Stimulated activated CD8-positive, alpha-beta memory T cell treated with anti-CD3 and anti-CD28 coated beads, Interleukin-4, amount 100 ng/mL, for 48 hours (primary cell): ENCODE measurements at places on chromosomes 7 and 10.
A peak's percentile ranks its signal among the peaks of the same experiment; 100 is the strongest.

GRCh38 chr7:80720146-80720545, 81.7 kb downstream of the CD36 start:
- no peak for DNase-seq

- DNase-seq = no peak
Observed at GRCh38 chr10:74957285-74957961, 131.0 kb downstream of the KAT6B start.

DNA sequence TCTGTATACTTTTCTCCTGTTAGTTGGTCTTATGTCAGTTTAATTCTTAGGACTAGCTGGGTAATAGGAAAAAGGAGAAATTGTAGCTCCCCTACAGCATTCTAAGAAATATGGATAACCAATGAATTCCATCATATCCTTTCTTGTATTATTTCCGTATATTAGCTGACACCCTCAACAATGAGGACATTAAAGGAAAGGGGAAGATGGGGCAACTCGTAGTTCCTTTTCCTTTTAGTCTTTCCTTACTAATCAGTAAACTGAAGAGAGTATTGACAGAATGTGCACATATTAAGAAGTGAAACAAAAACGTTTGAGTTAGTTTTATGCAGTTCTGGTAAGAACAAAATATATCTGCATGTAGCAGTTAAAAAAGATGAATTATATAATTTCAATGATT, 35.1 kb upstream of the C10orf67 start:
- DNase-seq = no peak

- peak; percentile 28 for DNase-seq
Observed at GRCh38 chr10:44300666-44301649, 83.9 kb downstream of the CXCL12 start.

DNA sequence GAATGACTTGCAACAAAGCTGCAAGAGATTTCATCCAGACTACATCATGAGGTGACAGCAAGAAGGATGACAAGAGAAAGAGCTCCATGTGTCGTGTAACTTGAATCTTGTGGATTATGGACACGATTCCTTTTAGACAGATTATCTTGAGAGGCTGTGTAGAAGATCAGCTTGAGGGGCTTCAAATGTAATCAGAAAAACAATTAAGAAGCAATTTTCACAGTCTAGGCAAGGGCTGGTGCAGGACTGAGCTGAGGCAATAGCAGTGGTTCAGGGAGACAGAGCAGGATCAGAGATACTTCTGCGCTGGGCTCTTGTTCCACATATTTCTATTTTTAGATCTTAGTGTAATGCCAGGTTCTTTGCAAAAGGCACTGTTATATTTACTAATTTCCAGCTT, 253.0 kb upstream of the COBL start:
- no peak for DNase-seq
